ENCODE measurements at places on chromosomes 16 and 17.

GRCh38 chr16:49049644-49050043 lies 232.0 kb downstream of the CBLN1 start:
- no peak for DNase-seq

- peak; percentile 86 for DNase-seq
Observed at GRCh38 chr17:38469875-38470274, 41.6 kb downstream of the ARHGAP23 start.

DNA sequence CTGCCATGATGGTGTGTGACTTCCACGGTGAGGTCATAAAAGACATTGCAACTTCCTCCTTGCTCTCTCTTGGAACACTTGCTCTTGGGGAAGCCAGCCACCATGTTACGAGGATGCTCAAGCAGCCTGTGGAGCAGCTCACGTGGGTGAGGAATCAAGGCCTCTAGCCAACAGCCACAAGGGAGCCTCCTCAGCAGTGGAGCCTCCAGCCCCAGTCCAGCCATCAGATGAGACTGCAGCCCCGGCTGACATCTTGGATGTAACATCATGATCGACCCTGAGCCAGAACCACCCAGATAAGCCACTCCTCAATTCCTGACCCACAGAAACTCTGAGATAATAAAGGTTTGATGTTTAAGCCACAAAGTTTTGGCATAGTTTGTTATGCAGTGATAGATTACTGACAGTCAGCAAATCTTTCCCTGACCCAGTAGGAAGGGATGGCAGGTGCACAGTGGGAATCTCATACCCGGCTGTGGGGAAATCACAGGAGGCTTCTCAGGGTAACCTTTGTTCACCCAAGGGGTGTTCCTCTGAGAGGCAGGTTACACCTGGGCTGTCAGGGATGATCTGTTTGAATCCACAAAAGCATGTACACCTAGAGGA lies 23.3 kb upstream of the GINS2 start:
- no peak for DNase-seq

DNA sequence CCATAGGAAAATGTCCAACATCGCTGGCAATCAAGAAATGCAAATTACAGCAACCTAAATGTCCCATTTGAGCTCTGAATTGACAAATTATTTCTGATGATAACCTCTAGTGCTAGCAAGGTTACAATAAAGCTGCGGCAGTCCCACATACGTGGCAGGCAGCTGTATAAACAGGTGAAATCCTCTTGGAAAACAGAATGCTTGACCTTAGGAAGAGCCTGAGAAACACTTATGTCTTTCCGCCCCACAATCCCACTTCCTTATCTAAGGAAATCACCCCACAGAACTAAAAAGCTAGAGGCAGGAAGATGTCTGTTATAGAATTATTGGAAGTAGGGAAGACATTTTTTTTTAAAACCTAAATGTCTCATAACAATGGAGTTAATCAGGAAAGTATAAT lies 154.3 kb downstream of the KATNIP start:
- no peak for DNase-seq

DNA sequence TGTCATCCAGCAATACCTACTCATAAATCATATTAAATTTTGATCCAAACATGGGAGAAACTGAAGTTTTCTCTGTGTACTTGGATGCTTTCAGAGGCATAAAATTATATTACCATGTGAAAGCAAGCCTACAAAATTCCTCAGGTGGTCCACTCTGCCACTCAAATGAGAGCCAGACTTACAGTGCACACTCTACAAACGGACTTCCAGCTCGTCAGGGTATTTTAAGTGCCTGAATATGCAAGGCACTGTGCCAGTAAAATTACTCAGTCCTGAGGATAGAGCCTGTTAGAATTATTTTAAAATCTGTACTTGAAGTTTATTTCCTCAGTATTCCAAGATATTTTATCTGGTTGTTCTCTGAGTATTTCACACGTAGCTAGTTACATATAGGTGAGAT lies 54.5 kb downstream of the TENT4B start:
- DNase-seq, result peak; percentile 65

DNA sequence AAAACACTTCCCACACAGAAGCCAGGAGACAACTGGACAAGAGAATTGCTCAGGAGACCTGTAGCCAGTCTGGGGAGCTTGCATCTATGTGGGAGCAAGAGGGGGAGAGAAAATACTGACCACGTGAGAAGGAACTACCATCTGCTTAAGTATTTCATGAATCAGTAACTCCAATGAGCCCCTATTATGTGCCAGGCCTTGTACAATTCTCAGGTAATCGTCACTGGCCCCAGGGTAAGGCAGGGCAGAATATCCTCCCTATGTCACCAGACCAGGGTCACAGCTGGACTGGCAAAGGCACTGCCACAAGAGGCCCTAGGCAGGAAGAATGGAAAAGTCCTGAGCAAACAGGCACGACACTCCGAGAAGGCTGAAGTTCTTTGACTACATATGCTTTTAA lies 25.9 kb downstream of the USP7 start:
- no peak for DNase-seq

DNA sequence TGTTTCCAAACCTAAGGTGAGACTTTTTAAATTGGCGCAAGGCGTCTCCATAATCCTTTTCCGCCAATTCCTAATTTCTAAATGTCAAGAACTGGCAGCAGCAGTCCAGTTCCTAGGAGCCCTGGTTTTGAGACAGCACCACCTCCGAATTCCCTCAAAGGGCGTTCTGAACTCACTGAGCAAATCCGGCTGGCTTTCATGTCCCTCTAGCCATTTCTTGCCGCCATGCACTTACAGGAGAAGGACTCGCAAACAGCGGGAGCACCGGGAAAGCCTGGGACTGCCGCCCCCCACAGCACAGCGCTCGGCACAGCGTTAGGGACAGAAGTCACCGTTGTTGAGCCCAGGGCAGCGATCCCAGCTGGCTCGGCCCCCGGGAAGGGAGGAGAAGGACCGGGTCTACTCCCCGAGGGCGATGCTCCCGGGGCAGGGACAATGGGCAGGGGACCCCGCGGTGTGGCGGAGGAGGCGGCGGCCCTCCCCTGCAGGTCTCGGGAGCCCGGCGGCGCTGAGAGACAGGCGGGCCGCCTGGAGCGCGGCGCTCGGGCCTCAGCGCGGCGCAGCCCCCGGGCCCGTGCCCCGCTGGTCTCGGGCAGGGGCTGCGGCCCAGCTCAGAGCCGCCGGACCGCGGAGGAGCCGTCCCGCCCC lies 545 bp downstream of the ARHGAP17 start:
- peak; percentile 60 for DNase-seq

DNA sequence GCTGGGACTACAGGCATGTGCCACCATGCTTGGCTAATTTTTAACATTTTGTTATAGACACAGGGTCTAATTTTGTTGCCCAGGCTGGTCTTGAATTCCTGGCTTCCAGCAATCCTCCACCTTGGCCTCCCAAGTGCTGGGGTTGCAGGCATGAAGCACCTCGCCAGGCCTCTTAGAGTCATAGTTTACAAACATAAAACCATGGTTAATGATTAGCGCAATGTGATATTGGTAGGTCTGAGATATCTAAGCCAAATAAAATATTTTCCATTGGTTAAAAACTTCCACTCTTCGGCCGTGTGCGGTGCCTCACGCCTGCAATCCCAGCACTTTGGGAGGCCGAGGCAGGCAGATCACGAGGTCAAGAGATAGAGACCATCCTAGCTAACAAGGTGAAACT lies 16.6 kb downstream of the TXNDC11 start:
- DNase-seq, result no peak

DNA sequence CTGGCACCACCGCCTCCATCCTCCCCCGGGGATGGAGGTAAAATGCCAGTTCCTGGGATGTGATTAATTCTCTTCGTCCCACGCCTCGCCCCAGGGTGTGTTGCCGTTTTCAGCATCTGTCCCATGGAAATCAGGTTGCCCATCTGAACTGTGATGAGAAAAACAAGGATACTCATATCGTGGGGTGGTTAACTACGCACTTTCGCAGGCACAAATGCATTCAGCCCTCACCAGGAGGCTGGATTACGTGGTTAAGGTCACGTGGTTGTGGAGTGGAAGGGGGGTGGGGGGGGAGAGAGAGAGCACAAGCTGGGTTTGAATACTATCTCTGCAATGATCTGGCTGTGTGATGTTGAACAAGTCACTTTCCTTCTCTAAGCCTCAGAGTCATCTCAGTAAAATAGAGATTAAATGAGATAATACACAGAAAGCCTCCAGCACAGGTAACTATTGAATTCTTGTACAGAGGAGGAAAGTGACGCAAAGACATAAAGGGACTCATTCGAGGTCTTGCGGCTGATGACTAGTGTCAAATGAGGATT lies 74.7 kb downstream of the BMERB1 start:
- no peak for DNase-seq

GRCh38 chr17:78484271-78485246 lies 92.6 kb downstream of the DNAH17 start:
- no peak for DNase-seq

DNA sequence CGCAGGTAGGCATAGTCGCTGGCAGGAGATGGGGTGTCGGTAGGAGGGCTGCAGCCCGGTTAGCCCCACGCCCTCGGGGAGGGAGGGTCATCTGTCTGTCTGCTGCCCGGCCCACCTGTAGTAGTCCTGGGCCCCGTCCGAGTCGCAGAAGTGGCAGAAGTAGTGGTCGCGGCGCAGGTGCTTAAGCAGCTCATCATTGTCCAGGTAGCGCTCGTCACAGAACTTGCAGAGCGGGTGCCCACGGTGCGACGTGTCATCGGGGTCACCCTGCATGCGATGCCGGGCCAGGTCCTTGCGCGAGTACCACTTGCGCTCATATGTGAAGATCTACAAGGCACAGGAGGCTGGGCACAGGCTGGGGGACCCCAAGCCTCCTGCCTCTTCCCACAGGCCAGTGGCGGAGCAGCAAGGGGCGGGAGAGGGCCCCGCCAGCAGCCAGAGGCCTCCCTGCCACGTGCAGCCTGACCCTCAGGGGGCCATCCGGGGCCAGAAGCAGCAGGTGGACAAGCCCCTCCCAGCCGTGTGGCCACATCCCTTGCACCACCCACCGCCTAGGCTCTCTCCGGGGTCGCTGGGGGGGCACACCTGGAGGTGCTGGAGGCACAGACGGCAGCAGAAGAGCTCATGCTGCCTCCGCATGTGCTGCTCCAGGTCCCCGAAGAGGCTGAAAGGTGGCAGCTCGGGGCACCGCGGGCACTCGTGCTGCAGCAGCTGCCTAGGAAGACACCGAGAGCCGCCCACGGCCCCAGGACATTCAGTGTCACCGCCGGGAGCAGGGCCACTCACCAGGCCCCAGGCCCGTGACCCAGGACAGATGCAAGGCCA lies 7.0 kb downstream of the ZNF598 start:
- no peak for DNase-seq

GRCh38 chr16:69929480-69929879 lies 21.7 kb upstream of the CLEC18A start:
- no peak for DNase-seq

- no peak for DNase-seq
Observed at GRCh38 chr17:56656701-56657327, 63.3 kb downstream of the NOG start.

DNA sequence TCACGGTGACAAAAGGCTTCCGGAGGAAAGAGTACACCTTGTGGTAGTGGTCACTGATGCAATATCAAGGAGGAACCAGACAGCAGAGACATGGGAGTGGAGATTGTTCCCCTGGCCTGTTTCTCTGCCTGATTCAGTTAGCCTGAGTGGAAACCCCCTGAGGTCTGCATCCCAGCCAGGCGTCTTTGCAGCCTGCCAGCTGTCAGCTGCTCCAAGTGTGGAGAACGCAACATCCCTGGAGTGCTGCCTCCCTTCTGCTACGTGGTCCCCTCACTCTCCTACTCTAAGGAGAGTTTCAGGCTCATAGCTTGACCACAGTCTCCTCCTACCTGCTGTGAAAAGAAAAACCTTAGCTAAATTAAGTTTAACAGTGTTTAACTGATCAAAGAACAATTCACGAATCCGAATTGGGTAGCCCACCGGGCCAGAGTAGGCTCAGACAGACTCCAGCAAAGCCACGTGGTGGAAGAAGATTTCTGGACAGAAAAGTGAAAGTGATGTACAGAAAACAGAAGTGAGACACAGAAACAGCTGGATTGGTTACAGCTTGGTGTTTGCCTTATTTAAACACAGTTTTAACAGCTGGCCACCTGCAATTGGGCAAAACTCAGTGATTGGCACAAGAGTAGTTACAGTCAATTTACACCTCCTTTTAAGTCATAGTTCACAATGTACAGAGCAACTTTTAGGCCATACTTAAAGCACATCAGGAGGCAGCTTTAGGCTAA lies 188.6 kb downstream of the DNAH9 start:
- DNase-seq, result no peak

- peak; percentile 75 for DNase-seq
Observed at GRCh38 chr17:31595076-31595475, 203.6 kb downstream of the RAB11FIP4 start.

DNA sequence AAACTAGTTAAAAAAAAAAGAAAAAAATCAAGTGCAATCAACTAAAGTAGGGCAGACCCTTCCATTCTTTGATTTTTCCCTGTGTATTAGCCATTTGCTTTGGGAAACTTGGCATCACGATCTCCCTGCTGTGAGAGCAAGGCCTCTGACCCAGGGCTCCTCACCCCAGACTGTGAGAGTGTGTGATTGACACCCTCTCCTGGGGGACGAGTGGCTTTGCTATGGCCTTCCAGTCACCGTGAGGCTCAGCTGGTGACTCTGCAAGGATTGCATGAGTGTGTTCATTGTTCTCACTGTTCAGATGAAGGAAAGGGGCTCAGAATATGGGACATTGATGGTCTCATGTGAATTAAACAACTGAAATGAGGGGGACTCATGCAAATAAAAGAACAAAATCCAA lies 69.0 kb upstream of the BCAR1 start:
- no peak for DNase-seq

GRCh38 chr17:29155966-29156338 lies 24.2 kb downstream of the MYO18A start:
- DNase-seq, result peak; percentile 87

DNA sequence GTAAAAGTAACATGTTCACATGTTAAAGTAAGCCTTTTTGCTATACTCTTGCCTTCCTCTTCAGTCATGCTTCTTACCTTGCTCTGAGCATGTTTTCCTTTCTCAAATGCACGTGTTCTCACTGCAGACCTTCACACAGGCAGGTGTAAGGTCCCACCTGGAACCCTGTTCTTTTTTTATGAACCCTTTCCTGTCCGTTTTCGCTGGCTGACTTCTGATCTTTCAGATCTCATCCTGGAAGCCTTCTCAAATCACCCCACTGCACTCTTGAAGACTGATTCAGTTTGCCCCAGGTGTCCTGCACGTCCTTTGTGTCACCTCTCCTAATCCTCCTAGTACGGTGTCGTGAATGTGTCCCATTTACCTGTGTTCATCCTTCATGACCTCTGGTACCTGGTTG lies 313.6 kb downstream of the SNX29 start:
- DNase-seq, result no peak

GRCh38 chr16:74275031-74275636 lies 21.5 kb upstream of the PSMD7 start:
- peak; percentile 15 for DNase-seq

- DNase-seq, result no peak
Observed at GRCh38 chr16:54742436-54742835, 188.2 kb upstream of the IRX5 start.

- no peak for DNase-seq
Observed at GRCh38 chr16:28975158-28975599, 601 bp downstream of the SPNS1 start.
